ENCODE measurements at places on chromosomes 7 and 10.

DNA sequence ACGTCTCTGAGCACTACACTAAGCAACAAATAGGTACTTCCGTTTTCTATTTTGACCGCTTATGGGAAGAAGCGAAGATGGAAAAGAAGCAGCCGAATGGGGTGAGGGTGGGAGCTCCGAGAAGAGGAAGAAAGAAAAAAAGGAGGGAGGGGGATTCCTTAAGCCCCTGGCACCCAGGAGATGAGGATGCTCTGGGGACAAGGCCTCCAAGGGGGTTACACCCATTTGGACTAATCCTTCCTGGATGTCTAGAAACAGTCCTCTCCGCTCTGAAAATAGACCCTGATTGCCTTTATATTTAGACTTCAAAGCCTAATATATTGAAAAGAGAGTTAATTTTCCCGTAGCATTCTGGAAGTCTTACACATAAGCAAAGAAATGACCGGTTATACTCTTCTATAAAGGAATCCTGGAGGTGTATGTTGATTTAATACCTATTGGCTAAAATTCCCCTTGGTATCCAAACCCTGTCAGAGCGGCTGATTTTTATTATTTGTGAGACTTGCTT lies 676 bp upstream of the HTR7 start:
- DNase-seq, result no peak

DNA sequence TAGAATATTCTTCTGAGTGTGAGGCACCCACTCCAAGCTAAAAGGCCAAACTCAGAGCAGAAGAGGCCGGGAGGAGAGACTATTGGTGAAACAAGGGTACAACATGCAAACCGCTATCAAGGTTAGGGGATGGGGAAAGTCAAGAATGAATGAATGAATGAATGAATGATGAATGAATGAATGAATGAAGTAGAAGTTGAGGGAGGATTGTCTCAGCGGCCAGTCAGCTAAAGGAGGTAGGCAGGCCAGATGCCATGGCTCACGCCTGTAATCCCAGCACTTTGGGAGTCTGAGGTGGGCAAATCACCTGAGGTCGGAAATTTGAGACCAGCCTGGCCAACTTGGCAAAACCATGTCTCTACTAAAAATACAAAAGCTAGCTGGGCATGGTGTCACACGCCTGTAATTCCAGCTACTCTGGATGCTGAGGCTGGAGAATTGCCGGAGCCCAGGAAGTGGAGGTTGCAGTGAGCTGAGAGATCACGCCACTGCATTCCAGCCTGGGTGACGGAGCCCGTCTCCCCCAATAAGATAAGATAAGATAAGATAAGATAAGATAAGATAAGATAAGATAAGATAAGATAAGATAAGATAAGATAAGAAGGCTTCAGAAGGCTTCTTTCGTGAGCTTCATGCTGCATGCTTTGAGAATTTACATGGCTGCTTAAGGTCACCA lies 250.8 kb downstream of the CCDC3 start:
- DNase-seq, result no peak

DNA sequence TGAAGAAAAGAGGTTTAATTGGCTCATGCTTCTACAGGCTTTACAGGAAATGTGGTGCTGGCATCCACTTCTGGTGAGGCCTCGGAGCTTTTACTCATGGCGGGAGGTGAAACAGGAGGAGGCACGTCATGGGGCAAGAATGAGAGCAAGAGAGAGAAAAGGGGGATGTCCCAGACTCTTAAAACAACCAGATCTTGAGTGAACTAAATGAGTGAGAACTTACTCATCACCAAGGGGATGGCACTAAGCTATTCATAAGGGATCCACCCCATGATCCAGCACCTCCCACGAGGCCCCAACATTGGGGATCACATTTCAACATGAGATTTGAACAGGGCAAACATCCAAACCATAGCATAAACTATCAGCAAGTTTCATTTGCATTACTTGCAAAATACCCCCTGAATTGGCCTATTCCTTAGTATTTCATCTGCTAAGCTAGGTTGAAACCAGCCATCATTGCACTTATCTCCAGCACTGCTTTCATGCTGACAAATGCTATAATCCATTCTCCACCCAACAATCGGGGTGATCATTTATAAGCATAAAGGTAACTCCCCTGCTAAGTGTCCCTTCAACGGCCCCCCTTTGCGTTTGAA lies 179.0 kb downstream of the NOC3L start:
- no peak for DNase-seq

- DNase-seq, result no peak
These were observed 50.2 kb upstream of the BAMBI start for GRCh38 chr10:28627102-28627501.

GRCh38 chr7:18151422-18151821 lies 123.8 kb upstream of the PRPS1L1 start:
- DNase-seq, result no peak

DNA sequence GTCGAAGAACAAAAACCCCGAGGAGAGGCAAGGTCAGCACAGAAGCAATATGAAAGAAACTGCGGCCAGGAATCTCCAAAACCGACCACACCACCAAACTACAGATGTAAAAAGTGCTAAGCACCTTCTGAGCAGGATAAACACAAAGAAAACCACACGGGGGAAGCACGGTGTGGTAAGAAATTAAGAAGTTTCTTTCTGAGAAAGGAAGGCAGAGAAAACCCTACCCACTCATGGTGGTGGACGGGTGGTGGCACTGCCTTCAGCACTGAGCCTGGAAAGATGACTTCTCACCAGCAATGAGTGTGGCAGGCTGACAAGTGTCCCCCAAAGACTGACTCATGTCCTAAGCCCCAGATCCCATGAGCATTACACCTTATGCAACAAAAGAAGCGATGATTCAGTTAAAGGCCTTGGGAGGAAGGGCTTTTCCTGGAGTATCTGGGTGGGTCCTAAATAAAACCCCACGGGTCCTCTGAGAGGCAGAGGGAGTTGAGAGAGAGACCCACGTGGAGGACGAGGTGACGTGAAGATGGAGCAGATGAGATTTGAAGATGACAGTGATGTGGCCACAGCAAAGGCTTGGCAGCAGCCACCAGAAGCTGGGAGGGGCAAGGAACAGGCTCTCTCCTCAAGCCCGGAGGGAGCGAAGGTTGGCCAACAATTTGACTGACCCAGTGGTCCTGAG lies 124.9 kb downstream of the DLG5 start:
- no peak for DNase-seq

GRCh38 chr7:75823198-75823910 lies 9.7 kb upstream of the CCL24 start:
- no peak for DNase-seq

- no peak for DNase-seq
These were observed 77.9 kb downstream of the SGMS1 start for GRCh38 chr10:50545846-50546245.

GRCh38 chr10:47147186-47147585 lies 152.8 kb upstream of the GDF10 start:
- DNase-seq, result no peak

DNA sequence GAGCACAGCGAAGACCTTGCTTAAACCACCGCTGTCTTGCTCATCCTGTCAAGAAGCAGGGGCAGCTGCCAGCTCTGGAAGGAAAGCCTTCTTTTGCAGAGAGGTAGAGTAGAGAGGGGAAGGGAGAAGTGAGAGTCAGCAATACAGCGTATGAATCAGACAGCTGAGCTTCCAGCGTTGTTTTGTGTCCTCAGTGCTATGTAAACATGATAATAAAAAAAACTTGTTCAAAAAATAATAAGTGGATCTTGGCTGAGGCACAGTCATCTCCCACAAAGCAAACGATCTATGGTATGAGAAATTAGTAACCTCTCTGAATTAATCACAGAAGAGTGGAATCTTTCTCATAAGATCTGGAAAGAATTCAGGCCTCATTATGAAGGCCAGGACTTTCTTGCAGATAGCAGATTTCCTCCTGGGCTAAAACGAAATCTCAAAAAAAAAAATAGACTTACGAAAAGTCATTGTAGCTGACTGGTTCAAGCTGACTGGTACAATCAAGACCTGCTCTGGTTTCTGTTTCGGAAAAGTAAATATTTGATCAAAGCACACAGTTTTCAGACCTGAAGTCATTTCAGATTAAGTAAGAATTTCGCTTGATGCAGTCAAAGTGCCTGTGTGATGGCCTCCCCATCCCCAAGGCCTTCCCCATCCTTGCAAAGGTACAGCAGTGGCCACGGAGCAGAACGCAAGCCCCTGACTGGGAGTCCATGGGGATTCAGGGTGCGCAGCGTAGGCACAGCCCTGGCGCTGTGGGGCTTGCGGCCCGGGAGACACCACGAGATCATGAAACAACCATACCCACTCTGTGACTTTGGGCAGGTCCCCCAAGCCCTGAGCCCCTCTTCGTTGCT lies 29.4 kb downstream of the CHST15 start:
- DNase-seq, result no peak

DNA sequence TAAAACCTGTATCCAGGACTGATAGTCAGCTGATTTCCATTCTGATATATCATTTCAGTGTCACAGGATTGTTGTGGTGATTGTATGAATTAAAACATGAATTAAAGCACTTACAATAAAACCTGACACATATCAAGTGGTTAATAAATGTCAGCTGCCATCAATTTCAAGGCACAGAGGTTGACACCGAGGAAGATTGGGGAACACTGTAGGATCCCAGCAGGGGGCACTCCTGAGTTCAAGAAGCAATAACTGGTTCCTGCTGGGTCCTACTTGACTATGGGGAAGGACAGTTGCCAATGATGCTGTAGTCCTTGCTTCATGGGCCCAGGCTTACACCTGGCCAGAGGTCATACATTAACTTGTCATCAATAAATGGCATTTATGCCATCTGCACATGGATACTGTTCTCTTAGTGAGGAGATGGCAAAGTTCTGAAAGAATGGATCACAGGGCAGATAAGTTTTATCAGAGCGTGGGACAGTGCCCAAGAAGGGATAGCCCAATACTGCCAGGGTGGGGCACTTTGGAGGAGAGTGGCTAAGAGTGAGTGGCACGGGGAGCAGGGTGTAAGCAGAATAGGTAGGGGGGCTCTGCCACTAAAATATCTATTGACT lies 24.1 kb downstream of the FZD1 start:
- no peak for DNase-seq

GRCh38 chr7:90726120-90726519 lies 130.0 kb downstream of the CDK14 start:
- no peak for DNase-seq

DNA sequence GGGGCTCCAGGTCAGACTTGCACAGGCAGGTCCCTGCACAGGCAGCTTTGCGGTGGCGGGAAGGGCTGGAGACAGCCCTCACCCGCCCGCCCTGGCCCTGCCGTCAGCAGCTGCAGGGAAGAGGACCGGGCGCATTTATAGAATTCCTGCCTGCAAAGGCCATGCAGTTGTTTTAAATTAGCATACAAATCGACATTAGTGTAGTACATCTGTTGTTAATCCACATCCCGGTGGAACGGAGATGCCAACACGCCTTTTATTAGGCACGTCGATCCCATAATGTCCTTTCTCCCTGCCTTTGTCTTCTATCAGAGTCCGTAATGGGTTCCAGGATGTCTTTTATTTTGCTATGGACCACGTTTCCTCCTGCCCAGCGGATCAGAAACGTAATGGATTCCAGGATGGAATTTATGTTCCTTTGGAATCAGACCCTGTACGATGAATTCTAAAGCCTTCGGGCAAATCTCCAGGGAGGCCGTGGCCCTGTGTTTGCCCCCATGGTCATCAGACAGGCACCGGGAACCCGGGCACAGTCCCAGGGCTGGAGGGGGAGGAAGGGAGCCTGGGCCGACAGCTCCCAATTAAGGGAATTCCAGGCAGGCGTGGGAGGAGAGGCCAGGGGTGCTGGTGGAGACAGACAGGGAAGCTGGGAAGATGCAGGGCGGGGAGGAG lies 123.9 kb downstream of the COL26A1 start:
- no peak for DNase-seq

- no peak for DNase-seq
These were observed 91.2 kb upstream of the PARD3 start for GRCh38 chr10:34906067-34906965.

- DNase-seq, result no peak
These were observed 47.5 kb downstream of the JAKMIP3 start for GRCh38 chr10:132113206-132113605.

- DNase-seq, result no peak
These were observed 41.1 kb downstream of the VIPR2 start for GRCh38 chr7:159103382-159104187.

DNA sequence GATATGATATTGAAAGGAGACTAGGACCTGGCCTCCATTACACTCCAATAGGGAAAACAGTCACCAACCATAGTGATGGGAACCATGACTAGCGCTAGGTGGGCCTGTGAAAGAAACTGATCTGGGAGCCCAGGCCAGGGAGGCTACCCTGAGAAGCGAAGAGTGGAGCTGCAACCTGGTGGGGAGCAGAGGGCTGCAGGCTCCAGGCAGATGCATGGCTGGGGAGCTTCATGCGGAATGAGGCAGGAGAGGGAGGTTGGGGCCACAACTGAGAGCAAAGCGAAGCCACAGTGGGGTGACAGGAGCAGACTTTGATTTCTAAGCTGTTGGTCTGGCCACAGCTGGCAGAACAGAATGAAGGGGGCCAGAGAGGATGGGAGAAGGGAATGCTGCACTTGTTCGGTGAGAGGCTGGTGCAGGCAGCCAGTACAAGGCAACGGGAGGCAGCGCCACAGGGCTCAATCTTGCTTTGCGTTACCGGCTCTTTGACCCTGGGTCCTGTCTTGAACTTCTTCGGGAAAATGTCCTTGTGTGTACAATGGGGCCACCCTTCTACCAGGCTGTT lies 88.4 kb downstream of the TACC2 start:
- no peak for DNase-seq

DNA sequence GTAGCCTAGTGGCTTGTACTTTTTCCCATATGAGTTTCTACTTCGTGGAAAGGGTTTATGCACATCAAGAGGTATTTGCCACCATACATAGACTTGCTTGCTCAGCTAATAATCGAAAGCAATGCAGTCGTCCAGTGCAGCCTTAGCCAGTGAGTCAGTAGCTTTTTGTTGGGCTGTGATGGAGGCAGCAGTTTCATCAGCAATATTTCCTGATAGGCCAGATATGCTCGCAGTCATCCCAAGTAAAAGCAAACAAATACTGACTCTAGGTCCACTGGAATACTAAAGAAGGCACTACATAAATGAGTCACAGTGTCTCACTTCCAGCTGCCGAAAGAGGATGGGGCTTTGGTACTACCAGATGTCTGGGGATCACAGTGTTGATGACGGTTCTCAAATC lies 2.1 kb upstream of the BNIP3 start:
- no peak for DNase-seq

- no peak for DNase-seq
These were observed 35.8 kb downstream of the SCRN1 start for GRCh38 chr7:29953726-29954347.

DNA sequence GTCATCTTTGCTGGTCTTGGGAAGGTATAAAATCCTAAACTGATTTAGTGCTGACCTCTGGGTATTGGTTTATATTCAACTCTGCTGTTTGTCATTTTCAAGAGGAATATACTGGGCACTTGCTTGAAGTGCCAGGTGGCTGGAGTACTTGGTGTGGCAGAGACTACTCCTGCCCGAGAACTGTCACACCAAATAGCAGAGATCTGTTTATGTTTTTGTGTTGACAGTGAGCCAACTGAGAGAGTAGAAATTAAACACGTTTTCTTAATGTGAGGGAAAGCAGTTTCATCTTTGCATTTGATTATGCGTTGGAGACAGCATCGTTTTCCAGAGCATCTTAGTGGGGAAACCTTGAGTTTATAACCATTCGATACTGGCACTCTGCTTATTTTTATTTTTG lies 174.4 kb downstream of the CDCA7L start:
- DNase-seq, result no peak

GRCh38 chr10:113665806-113666354 lies 2.0 kb upstream of the NRAP start:
- no peak for DNase-seq

GRCh38 chr7:85178531-85179298 lies 8.1 kb downstream of the SEMA3D start:
- no peak for DNase-seq

GRCh38 chr7:111486472-111487142 lies 75.7 kb downstream of the IMMP2L start:
- DNase-seq, result no peak

- DNase-seq, result no peak
These were observed 129.5 kb downstream of the KLF6 start for GRCh38 chr10:3655528-3655927.

All from stimulated activated CD4-positive, alpha-beta T cell treated with anti-CD3 and anti-CD28 coated beads, TNF-alpha, amount 100 ng/mL, for 1 hour (primary cell).